ENCODE measurements at places on chromosomes 3 and 15.

GRCh38 chr15:29437888-29438702, 168.5 kb upstream of the NSMCE3 start:
- DNase-seq = no peak

GRCh38 chr3:120681506-120682038, 467 bp downstream of the HGD start:
- DNase-seq = no peak

GRCh38 chr3:76514836-76515235, 525.1 kb upstream of the ROBO2 start:
- no peak for DNase-seq

DNA sequence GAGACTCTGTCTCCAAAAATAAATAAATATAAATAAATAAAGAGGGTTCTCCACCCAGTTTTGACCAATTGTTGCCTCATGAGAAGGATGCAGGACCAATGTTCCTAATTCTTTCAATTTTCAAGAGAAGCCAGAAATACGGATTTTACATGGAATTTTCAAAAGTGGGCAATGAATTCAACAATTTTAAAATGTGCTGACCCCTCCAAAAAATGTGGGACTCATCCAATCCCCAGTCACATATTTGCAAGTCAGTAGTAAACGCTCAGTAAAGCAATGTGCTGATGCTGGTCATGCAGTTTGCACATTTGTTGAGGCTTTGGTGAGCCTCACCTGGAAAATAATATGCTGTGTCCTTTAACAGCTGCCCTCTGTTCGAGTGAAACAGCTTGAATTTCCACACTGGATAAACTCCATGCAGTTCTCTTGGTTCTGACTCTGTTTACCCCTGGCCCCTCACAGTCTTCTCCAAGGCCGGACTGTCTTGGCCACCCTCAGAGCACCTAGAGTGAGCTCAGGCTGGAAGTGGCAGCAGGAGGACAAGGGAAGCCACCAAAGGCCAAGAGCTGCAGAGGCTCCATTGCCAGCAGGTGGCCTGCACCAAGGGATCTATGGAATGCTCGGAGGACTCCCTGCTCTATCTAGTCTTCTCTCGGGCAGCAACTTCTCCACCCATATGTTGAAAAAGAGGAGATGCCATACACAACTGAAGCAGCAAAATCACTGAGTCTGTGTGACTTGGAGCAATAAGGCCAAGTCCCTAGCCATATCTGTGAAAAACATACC, 246.8 kb downstream of the UACA start:
- DNase-seq = no peak

GRCh38 chr3:180306691-180307090, 270.0 kb upstream of the PEX5L start:
- DNase-seq = no peak

- DNase-seq = no peak
Measured at GRCh38 chr3:124780761-124781475, 50.7 kb downstream of the UMPS start.

GRCh38 chr3:48989126-48989795, 780 bp upstream of the P4HTM start:
- no peak for DNase-seq

GRCh38 chr3:43583481-43583880, 38.3 kb downstream of the ANO10 start:
- no peak for DNase-seq

DNA sequence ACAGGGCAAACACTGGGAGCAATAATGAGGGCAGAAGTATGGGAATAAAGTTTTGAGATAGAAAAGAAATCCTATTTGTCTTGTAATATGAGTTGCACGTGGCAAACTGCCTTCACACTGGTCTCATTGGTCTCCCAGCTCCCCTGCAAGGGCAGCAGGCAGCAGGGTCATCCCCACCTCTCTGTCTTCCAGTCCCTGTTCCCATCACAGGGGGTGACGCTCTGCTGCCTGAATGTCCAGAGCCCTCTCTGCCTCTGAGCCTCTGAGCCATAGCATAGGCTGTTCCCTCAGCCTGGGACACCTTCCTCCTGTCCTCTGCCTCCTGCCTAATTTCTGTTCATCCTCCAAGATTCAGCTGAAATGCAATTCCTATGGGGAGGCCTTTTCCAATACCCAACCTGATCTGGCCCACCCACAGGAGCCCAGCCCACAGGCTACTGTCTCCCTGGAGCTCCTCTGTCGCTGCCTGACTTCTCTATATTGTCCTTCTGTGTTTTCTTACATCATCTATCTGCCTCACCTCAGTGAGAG, 12.1 kb upstream of the SKOR1 start:
- no peak for DNase-seq

GRCh38 chr3:188946351-188947240, 225.2 kb upstream of the TPRG1 start:
- DNase-seq = no peak

DNA sequence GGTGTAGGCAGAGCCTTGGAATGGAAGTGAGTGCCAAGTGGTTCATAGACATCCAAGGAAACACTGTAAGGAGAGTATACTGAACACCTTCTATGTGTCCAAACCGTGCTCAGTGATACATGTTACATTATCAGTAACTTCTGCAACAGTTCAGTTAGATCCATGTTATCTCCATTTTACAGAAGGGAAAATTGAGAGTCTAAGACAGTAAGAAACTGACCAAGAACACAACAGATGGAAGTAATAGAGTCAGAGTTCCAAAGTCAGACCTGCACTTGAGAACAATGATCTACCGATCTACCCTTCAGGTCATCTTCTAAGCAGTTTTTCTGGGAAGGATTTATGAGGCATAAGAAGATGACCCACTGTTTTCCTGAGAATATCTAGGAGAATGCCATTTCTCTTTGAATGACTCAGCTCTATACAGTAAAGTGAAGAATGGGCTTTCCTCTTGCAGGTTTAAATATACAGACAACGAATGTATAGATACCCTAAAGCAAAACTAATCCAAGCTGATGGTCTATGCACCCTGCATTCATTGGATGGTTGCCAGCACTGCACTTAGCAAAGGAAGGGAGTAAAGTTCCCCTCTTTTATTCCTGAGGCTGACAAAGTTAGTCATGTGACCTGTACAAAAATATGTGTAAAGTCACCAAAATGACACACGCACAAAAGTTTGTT, 604.1 kb upstream of the MDFIC2 start:
- no peak for DNase-seq

GRCh38 chr3:9862391-9863057, 17.5 kb downstream of the CIDEC start:
- peak; percentile 9 for DNase-seq

DNA sequence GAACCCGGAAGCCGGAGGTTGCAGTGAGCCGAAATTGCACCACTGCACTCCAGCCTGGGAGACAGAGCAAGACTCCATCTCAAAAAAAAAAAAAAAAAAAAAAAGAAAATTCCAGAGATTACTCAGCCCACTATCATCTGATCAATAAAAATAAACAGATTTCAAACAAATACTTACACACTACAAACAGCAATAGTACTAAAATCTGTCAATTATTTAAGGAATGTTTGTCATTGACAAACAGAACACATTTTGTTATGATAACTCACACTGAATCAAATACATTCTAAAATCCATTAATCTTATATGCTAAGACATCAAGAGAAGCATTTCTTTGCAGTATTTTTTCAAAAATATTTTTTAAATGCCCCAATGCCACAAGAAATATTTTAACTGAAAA, 7.6 kb downstream of the MYO9A start:
- no peak for DNase-seq

DNA sequence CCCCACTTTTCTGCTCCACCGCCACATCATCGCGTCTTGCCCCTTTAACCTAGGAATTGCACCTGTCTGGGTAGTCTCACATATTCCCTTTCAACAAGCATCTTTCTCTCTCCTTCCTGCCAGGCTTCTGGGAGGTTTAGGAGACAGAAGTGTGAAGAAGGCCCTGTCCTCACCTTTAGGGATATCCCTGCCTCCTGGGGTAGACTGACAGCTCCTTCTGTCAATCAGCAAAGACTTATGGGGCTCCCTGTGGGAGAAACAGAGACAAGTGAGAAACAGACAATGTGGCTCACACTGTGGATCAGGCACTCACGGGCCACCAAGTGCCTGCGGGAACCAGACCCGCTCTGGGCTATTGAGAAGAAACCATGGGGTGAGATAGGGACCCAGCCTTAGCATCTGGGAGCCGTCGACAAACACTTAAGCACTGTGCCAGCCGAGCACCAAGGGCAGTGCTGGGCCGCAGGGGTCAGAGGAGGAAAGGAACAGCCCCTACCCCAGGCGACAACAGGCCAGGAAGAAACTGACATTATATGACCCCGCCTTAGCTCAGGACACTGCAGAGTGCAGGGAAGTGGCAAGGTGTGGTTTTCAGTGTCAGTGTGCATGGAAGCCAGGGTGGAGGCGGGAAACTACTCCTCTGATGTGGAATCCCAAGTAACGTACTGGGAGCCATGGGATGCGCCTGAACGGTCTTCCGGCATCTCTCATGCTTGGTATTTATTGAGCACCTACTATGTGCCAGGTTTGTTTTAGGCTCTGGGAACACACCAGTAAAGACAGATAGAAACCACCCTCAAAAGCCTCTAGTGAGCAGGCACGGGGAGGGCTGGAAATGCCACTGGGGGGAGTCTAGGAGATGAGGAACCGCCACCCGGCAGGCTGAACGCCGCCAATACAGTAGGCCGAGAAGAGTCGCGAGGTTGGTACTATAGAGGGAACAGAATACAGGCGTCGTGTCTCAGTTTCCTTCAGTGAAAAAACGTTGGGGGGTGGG, 1.8 kb downstream of the EFCC1 start:
- DNase-seq = no peak

- DNase-seq = no peak
Measured at GRCh38 chr3:192901435-192901834, 16.2 kb downstream of the MB21D2 start.

- DNase-seq = no peak
Measured at GRCh38 chr15:98292442-98293240, 332.1 kb downstream of the ARRDC4 start.

- DNase-seq = no peak
Measured at GRCh38 chr3:172853005-172853404, 102.5 kb downstream of the ECT2 start.

- no peak for DNase-seq
Measured at GRCh38 chr15:36831125-36831903, 251.9 kb downstream of the CDIN1 start.

DNA sequence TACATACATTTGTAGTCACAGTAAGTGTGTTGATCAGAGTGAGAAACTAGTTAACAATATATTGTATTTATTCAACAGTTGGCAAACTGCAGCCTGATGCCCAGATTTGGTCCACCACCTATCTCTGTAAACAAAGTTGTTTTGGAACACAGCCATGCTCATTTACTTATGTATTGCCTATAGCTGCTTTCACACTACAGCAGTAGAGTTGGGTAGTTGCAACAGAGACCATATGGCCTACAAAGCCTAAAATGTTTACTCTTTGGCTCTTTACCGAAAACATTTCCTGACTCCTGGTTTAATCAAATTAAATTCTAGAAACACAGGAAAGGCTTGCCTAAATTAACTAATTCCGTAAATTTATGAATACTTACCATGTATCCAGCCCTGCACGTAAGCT, 39.4 kb downstream of the CMC1 start:
- DNase-seq = no peak

- no peak for DNase-seq
Measured at GRCh38 chr3:40739971-40740370, 215.2 kb downstream of the ZNF621 start.

All from CD4-positive, alpha-beta T cell treated with Interferon alpha-2 for 1 hour (primary cell).